T-helper 17 cell (primary cell): ENCODE measurements at places on chromosomes 12 and 14.

GRCh38 chr12:89484470-89484869 lies 40.1 kb downstream of the GALNT4 start:
- no peak for DNase-seq

- no peak for DNase-seq
Observed at GRCh38 chr14:72646861-72647528, 246.9 kb downstream of the DPF3 start.

- no peak for DNase-seq
Observed at GRCh38 chr12:105092336-105092735, 8.1 kb upstream of the ALDH1L2 start.

DNA sequence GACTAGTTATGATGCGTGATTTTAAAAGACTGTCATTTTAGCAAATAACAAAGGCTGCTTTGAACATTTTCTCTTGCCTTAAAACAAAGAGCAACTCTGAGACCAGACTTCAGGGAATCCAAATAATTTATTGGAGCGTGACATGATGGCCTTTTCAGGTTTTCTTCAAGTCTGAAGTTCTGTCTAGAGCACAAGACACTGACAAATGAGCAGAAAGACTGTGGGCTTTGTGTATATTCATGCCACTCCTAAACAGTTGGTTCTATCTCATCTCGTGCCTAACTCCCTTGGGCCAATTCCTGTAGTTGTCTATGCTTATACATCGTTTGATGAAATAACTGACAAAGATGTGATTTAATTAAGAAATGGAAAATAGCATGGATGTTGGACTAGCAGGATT lies 47.5 kb downstream of the IFT81 start:
- no peak for DNase-seq

DNA sequence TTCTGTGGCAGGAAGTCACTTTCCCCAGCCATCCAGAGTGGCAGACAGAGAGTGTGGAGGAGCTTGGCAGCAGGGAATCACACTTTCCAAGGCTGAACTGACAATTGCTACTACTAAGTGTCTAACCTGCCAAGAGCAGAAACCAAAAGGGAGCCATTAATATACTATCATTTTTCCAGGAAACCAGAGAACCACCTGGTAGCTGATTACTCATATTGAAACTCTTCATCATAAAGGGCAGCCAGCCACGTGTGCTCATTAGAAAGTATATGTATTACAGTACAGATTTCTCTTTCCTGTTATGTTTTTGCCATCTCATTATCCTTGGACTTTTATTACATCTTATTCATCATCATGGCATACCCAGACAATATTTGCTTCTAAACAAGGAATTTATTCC lies 374.9 kb downstream of the GXYLT1 start:
- no peak for DNase-seq

DNA sequence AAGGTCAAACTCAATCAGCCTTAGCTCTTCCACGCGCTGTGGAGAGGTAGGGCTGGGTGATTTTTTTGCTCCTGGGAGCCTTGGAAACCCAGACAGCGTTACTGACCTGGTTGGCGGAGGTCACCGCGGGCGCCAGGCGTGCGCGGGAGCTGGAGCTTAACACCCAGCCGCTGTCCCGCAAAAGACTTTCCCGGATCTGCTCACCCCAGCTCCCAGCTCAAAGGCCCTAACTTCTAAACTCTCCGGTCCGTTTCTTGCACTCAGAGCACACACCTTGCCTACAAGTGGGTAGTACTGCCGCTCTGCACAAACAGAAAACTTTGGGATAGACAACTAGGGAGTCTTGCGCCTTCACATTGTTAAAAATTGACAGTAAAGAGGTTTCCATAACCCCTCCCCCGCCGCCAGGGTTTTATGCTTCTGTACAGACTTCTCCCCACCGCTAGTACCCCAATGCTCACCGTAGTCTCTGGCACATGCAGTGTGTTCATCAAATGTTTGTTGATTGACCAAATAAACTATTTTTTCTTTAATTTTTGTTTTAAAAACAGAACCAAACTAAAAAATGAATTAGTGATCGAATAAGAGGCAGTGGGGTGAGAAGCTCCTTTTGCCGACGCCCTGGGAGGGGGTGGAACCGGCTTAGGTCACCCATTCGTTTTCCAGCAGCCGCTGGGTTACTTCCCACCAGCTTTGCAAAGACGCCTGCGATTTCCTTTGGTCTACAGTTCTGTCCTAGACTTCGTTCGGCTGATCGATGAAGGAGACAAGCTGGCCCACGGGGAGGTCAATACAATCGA lies 12.7 kb upstream of the TBX3 start:
- DNase-seq = no peak

- no peak for DNase-seq
Observed at GRCh38 chr14:93017898-93018297, 94.9 kb downstream of the CHGA start.

GRCh38 chr12:52024845-52025230 lies 18.1 kb downstream of the TAMALIN start:
- no peak for DNase-seq

DNA sequence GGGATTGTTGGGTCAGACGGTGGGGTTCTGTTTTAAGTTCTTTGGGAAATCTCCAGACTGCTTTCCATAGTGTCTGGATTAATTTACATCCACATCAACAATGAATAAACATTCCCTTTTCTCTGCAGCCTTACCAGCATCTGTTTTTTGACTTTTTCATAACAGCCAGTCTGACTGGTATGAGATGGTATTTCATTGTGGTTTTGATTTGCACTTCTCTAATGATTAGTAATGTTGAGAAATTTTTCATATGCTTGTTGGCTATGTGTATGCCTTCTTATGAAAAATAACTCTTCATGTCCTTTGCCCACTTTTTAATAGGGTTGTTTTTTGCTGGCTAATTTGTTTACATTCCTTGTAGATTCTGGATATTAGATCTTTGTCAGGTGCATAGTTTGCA lies 140.8 kb upstream of the CNTN1 start:
- no peak for DNase-seq

DNA sequence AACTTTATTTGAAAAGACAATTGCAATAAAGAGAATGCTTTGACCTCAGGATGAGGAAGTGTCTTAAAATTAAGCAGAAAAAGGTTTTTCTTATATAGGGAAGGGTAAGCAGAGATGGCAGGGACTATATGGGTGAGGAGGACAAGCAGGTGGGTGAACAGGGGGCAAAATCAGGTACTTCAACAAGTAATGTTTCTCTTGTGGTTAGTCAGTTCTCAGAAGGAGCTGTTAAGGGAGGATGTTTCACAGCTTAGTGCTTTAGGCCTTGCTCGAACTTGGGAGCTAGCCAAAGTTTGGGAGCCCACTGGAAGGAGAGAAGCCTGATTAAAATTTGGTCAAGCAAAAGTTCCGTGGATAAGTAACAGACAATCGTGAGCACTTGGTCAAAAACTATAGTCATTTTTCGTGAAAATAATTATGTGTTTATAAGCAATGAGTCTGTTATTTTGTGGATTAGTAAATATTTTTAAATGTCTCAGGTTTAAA lies 364.2 kb upstream of the TMPO start:
- no peak for DNase-seq

- no peak for DNase-seq
Observed at GRCh38 chr12:109710747-109711595, 2.7 kb upstream of the FAM222A start.

DNA sequence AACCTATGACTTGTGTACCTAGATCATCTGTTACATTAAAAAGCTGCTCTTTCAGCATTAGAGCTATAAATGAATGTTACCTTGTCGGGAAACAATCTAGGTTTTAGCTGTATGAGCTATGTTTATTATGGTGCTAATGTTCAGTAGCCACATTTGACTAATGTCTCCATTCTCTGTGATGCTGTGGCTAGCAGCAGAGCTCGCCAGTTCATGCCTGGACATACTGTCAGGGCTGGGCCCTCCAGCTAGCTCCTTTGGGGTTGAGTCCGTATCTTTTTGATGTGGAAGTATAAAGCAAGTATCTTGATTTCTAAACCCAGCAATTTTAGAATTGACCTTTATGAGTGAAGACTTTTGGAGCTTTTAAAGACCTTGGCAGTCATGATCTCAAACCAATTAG lies 36.1 kb downstream of the USP44 start:
- DNase-seq = no peak

DNA sequence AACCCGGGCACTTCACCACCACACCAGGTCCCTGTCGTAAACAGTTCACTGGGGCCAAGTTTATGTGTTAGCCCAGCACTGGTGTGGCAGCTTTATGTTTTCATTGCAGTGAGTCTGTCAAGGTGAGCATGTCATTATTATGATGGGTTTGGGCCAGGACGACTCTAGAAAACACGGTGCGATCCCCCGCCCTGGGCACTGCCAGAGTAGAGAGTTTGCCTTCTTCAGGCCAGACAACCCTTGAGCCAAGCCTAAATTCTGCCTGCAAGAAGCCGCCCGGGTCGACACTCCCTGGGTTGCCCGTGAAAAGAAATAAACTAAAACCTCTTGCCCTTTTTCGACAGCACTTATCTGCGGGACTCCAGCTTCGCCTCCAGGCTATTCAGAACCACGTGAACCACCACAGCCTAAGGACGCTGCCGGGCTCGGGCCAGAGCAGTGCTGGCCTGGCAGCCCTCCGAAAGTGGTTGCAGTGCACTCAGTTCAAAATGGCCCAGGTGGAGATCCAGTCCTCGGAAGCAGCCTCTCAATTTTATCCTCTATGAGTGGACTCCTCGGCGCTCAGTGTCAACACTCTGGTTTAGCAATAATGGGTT lies 81.8 kb downstream of the PRIMA1 start:
- DNase-seq = no peak

DNA sequence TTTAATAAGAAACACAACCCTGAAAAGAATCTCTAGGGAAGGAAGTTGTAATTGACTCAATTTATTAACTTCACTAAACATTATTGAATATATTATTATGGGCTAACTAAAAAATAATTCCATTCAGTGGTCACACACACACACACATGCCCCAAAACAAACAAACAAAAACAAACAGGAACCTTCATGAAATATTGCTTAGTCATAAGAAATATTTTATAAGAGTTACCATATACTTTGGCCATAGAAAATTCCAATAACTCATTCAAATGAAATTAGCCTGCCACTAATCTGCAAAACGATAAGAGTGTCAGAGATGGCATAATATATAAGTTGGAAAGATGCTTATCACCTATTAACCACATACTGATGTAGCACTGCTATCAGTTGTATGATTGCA lies 268.4 kb upstream of the AMIGO2 start:
- DNase-seq = no peak

- no peak for DNase-seq
Observed at GRCh38 chr14:63205866-63206265, 1.6 kb downstream of the RHOJ start.

GRCh38 chr14:77120771-77121743 lies 20.5 kb downstream of the ZDHHC22 start:
- peak; percentile 23 for DNase-seq

- DNase-seq = peak; percentile 76
Observed at GRCh38 chr14:105474483-105475268, at the start of gene CRIP2. CRIP2 (plus strand) TSS chr14:105474821; CDS start chr14:105474863, 42 bp downstream.

DNA sequence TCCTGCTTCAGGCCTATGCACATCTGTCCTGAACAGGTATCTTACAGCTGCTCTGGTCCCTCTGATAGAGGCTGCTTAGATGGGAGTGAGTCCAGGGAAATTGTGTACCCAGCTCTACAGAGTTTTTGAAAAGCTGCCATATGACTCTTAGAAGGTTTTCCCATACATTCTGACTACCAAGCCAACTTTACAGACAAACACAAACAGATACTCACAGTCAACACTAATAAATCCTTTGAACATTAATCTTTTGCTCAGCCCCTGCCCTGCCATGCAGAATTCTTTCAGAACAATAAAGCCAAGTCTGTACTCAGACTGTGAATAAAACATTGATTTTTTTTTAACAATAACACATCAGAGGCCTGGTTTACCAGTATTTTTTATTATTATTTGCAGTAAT lies 21.4 kb upstream of the RASSF8 start:
- DNase-seq = no peak

GRCh38 chr12:3342051-3342450 lies 149.0 kb upstream of the PRMT8 start:
- no peak for DNase-seq

DNA sequence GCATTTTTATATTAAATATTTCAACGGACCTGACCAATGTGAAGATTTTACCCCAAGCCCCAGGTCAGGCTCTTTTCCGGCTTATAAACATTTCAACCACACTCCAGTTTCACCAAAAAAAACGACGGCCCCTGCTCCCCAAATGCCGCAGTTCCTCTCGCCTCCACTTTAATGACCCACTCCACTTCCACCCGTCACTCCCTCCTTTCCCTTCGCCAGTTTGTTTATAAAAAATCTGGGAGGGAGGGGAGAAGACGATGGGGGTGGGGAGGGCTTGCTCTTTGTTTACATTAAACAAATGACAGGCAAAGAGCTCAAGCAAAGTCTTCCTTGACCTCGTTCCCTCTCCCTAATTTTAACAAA lies 5.4 kb downstream of the SIX6 start:
- no peak for DNase-seq

GRCh38 chr12:14756334-14757143 lies 46.7 kb downstream of the WBP11 start:
- DNase-seq = no peak

- DNase-seq = no peak
Observed at GRCh38 chr12:89821896-89822295, 113.3 kb upstream of the ATP2B1 start.

DNA sequence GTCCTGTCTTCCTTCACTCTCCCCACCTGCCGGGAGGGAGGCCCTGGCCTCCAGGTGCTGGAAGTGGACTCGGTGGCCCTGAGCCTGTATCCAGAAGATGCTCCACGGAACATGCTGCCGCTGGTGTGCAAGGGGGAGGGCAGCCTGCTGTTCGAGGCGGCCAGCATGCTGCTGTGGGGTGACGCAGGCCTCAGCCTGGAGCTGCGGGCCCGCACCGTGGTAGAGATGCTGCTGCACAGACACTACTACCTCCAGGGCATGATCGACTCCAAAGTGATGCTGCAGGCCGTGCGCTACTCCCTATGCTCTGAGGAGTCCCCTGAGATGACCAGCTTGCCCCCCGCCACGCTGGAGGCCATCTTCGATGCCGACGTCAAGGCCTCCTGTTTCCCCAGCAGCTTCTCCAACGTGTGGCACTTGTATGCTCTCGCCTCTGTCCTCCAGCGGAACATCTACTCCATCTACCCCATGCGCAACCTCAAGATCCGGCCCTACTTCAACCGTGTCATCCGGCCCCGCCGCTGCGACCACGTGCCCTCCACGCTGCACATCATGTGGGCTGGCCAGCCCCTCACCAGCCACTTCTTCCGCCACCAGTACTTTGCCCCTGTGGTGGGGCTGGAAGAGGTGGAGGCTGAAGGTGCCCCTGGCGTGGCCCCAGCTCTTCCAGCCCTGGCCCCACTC lies 8.8 kb downstream of the VRTN start:
- no peak for DNase-seq
